ENCODE measurements at places on chromosomes 12 and 14.

DNA sequence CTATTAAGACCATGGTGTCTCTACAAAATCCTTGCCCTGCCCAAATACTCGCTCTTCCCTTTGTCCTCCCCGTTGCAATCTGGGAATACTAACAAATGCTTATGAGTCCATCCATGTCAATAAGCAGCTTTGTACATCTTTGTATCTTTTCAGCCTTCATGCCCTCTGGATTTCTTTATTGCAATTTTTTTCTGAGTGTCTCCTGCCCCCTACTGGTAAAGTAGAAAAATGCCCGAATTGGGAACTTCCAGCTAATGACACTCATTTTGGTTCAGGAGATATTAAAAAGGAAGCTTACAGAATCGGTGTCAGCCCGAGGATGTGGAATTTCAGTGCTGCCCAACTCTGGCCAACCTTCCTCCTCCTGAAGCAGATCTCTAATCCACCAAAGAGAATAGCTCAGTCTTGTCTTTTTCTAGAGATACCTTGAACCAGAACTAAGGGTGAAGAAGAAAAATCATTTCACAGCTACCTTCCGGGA lies 46.0 kb downstream of the SH2B3 start:
- peak; percentile 59 for DNase-seq

- no peak for DNase-seq
Measured at GRCh38 chr14:102898298-102898697, 24.2 kb upstream of the AMN start.

- DNase-seq, result no peak
Measured at GRCh38 chr12:96303653-96304052, 96.6 kb downstream of the CDK17 start.

DNA sequence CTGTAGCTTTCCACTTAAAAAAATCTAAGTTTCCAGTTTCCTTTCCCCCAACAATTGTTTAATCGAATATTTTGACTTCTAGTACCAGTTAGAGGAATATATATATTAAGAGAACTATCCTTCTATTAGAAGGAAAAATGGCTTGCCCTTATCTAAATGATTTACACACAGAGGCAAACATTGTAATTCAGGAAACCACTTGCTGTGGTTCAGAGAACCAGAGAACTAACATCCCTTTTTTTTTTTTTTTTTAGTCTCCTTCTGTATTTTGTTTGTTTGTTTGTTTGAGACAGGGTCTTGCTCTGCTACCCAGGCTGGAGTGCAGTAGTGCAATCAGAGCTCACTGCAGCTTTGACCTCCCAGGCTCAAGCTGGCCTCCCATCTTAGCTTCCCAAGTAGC lies 746.6 kb downstream of the VRK1 start:
- DNase-seq, result no peak

DNA sequence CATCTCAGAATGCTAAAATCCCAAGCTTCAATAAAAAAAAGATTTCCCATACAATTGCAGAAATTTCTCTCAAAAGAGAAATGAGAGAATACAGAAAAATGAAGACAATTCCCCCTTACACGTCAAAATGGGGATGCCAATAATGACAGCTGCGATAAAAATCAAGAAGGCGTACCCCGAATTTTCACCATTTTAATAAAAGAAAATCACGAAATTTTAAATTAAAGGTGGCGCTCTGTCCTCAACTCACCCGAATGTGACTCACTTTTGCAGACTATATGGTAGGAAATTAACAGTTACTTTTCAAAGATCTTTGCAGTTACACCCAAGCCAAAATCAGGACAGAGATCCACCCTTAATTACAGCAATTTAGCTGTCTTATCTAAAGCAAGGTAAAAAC lies 2.1 kb downstream of the ATP2B1 start:
- no peak for DNase-seq

Measured in AG10803 (cell line).